ENCODE measurements at places on chromosomes 2 and 18. TPM values are rescaled to one million over a fixed set of nuclear protein-coding genes. Genes with fewer than 3 reads are reported as not detected.

The ANKRD30B gene
- total RNA-seq = not detected

The MGAT4A gene
- total RNA-seq = 1.2 TPM

The CDKL4 gene
- total RNA-seq = 0.34 TPM

The SPATA3 gene
- total RNA-seq = not detected

DNA sequence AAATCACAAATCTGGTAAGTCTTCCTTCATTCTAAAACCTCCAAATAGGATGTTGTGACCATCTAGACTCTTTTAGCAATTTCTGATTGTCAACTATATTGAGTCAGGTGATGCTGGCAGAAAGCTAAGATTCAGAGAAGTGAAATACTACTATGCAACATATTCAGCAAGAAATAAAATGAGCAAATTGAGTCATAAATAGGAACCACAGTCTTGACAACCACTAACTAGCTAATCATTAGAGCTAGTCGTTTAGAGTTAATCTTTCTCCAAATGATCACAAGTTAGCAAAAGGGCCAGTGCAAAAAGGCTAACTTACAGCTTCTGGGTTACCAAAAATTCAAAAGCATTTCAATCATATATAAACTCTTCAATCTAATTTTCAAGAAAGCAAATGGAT, 54.5 kb downstream of the ROCK1 start:
- no peak overlapping the region for H3K27ac ChIP-seq
- H3K4me3 ChIP-seq = no peak overlapping the region
- H3K27me3 ChIP-seq = no peaks in the 10 kb centered on the region
- DNase-seq = no peak

- H3K27me3 ChIP-seq = no peaks in the 10 kb centered on the region
- peak; percentile 83 for DNase-seq
- no peaks in the 10 kb centered on the region for H3K36me3 ChIP-seq
- H3K4me1 ChIP-seq = peaks cover 51% of the 10 kb centered on the region
- peak overlapping the region; percentile 98 for H3K4me3 ChIP-seq
Measured at GRCh38 chr2:36357847-36358659, 2.5 kb downstream of the CRIM1 start.

- no peak overlapping the region for H3K27ac ChIP-seq
- no peaks in the 10 kb centered on the region for H3K27me3 ChIP-seq
- peak; percentile 71 for DNase-seq
- no peaks in the 10 kb centered on the region for H3K36me3 ChIP-seq
- no peaks in the 10 kb centered on the region for H3K4me1 ChIP-seq
Measured at GRCh38 chr2:229344151-229344551, 73.1 kb upstream of the PID1 start.

DNA sequence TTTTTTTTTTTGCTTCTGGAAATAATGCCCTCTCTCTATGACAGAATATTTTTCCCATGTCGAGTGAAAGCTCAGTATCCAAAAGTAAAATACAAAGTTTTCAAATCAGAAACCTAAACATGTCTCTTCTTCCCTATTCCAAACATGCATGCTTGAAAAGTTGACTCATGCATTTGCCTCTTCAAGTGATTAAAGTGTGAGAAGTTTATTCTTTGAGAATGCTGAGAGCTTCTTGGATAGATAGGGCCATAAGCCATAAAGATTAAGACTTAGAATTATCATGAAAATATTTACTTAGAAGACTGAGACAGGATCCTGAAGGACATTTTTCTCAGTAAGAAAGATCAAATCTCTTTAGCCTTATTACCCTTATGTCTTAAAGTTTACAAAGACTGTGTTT, 98.6 kb upstream of the EPB41L5 start:
- H3K4me3 ChIP-seq = no peak overlapping the region
- peak; percentile 8 for DNase-seq
- no peaks in the 10 kb centered on the region for H3K27me3 ChIP-seq
- no peaks in the 10 kb centered on the region for H3K4me1 ChIP-seq
- H3K27ac ChIP-seq = no peak overlapping the region

GRCh38 chr2:238938401-238939055, 90.6 kb downstream of the TWIST2 start:
- no peaks in the 10 kb centered on the region for H3K27me3 ChIP-seq
- peak overlapping the region; percentile 25 for H3K27ac ChIP-seq
- peak; percentile 99 for DNase-seq
- no peak overlapping the region for H3K4me3 ChIP-seq
- H3K4me1 ChIP-seq = peaks cover 22% of the 10 kb centered on the region

DNA sequence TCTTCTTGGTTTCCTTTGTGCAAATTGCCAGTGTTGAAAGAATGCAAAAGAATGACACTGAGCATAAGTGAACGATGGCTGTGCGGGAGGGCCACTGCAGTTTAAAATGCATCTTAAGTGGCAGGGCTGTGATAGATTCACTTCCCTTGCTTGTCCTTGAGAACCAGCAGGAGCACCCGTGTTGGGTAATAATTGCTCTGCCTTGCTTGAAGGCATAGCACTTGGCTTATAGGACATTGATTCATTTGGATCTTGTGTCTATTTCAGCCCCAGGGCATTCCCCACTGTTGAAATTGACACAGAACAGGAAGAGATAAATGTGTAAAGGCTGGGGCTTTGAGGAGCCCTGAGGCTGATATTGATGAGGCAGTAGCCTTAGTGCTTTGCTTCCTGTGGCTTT, 1003.7 kb upstream of the GYPC start:
- no peaks in the 10 kb centered on the region for H3K4me1 ChIP-seq
- no peak for DNase-seq
- no peak overlapping the region for H3K27ac ChIP-seq
- H3K27me3 ChIP-seq = no peaks in the 10 kb centered on the region
- H3K36me3 ChIP-seq = no peaks in the 10 kb centered on the region
- no peak overlapping the region for H3K4me3 ChIP-seq

GRCh38 chr2:172861656-172862476, 126.2 kb downstream of the RAPGEF4 start:
- H3K4me1 ChIP-seq = peaks cover 4% of the 10 kb centered on the region
- H3K27me3 ChIP-seq = no peaks in the 10 kb centered on the region
- H3K4me3 ChIP-seq = no peak overlapping the region
- no peak for DNase-seq

- peaks cover 12% of the 10 kb centered on the region for H3K4me1 ChIP-seq
- no peaks in the 10 kb centered on the region for H3K36me3 ChIP-seq
- H3K4me3 ChIP-seq = peak overlapping the region; percentile 48
- peak; percentile 13 for DNase-seq
- peaks cover 30% of the 10 kb centered on the region for H3K27me3 ChIP-seq
Measured at GRCh38 chr2:29920631-29921559, 491 bp downstream of the ALK start.

- no peak overlapping the region for H3K27ac ChIP-seq
- H3K36me3 ChIP-seq = no peaks in the 10 kb centered on the region
- no peak overlapping the region for H3K4me3 ChIP-seq
- no peak for DNase-seq
Measured at GRCh38 chr2:201890453-201890852, 84.1 kb downstream of the CDK15 start.

DNA sequence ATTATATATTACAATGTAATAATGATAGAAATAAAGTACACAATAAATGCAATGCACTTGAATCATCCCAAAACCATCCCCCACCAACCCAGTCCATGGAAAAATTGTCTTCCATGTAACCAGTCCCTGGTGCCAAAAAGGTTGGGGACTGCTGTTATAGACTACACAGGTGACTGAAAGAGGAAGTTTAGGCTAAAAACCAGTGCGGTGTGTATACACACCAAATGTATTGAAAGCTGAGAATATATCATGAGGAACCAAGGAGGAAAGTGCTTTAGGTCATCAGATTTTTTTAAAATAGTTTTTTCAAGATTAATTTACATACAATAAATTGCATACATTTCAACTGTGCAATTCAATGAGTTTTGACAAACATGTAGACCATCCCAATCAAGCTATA, 20.5 kb upstream of the C1D start:
- no peaks in the 10 kb centered on the region for H3K27me3 ChIP-seq
- H3K4me1 ChIP-seq = no peaks in the 10 kb centered on the region
- DNase-seq = no peak
- no peak overlapping the region for H3K4me3 ChIP-seq
- H3K36me3 ChIP-seq = no peaks in the 10 kb centered on the region

- H3K4me3 ChIP-seq = no peak overlapping the region
- no peak overlapping the region for H3K27ac ChIP-seq
- H3K4me1 ChIP-seq = peaks cover 10% of the 10 kb centered on the region
- no peak for DNase-seq
- H3K36me3 ChIP-seq = no peaks in the 10 kb centered on the region
Measured at GRCh38 chr2:208407667-208408066, 1.1 kb downstream of the PTH2R start.
